ENCODE measurements at places on chromosomes 1 and 21. TPM values are rescaled to one million over a fixed set of nuclear protein-coding genes. Genes with fewer than 3 reads are reported as not detected.

DNA sequence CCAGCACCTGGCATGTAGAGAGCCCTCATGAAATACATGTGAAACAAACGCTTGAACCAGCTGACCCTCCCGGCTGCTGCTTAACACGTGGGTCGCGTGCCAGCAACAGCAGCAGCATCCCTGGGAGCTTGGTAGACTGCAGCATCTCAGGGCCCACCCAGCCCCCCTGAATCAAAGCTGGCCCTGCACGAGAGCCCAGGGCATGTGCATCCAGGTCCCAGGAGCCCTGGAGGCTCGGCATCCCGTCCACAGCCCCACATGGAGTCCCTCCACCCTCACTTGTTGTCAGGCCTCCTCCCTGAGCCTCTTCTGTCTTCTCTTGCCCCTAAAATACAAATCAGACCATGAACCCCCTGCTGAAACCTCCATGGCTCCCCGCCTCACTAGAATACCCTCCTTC lies 123.1 kb downstream of the MATN1 start:
- no peak for DNase-seq

GRCh38 chr1:113628997-113629396 lies 130.3 kb downstream of the PHTF1 start:
- no peak for DNase-seq

- DNase-seq = no peak
Observed at GRCh38 chr1:209565759-209566678, 17.5 kb upstream of the CAMK1G start.

GRCh38 chr1:177053648-177054047 lies 110.9 kb downstream of the ASTN1 start:
- DNase-seq = no peak

DNA sequence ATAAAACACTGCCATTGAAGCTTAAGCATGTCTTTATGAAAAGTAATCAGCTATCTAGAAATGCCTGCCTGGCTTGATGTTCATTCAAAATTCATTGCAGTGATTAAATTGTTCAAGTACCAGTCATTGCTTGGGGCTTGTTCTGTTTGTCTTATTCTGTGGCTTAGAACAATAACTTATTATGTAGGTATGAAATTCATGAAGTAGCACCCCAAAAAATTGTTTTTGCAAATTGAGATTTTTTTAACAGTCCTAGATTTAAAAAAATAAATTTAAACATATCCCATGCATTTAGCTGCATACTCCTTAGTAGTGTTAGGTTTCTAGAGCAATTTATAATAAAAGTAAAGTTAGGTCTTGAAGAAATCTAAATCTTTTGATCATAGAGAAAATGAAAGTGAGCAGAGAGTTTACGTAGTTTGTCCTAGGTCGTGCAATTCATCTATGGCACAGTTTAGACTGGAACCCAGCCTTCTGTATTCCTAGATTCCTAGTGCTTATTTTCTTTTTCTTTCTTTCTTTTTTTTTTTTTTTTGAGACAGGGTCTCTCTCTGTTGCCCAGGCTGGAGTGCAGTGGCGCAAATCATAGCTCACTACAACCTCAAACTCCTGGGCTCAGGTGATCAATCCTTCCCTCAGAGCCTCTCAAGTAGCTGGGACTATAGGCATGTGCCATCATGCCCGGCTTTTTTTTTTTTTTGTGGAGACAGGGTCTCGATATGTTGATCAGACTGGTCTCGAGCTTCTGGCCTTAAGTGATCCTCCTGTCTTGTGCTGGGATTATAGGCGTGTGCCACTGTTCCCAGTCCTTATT lies 9.3 kb downstream of the MIER1 start:
- DNase-seq = no peak

- DNase-seq = no peak
Observed at GRCh38 chr1:206790502-206791250, 18.4 kb upstream of the IL10 start.

DNA sequence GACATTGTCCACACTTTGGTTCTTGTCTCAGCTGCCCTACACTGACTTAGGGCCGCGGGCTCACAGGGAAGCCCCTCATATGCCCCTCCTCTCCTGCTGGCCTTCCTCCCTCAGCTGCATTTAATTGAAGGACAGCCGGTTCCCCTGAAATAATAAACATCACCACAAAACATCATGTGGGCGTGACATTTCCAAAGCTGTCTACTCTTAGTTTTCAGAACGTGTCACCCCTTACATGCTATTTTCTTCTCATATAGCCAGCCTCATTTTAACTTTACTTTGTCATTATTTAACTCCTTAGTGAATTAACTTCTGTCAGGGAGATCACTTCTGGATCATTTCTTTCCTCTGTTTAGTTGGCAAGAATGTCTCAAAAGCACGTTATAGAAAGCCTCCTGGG lies 103.2 kb downstream of the COLGALT2 start:
- DNase-seq = no peak

DNA sequence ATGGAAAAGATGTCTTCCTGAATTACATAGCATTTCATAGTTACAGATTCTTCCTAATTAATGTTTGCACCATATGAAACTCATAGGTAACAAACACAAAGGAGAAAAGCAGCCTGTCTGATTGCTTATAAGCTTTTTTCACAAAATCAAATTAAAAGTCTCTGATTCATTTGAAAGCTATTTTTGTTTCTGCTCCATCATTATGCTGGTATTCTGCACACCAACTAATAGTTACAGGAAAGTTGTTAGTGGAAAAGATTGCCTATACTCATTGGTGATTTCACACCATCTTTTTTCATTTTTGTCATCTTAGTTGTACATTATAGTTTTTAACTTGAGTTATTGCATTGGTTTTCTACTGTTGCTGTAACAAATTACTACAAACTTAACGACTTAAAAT lies 70.0 kb downstream of the PRKAA2 start:
- no peak for DNase-seq

GRCh38 chr1:194024659-194025058 lies 838.2 kb upstream of the B3GALT2 start:
- DNase-seq = no peak

- no peak for DNase-seq
Observed at GRCh38 chr21:25183577-25183976, 423.7 kb downstream of the MRPL39 start.

- no peak for DNase-seq
Observed at GRCh38 chr1:232059726-232060374, 433.3 kb downstream of the DISC1 start.

DNA sequence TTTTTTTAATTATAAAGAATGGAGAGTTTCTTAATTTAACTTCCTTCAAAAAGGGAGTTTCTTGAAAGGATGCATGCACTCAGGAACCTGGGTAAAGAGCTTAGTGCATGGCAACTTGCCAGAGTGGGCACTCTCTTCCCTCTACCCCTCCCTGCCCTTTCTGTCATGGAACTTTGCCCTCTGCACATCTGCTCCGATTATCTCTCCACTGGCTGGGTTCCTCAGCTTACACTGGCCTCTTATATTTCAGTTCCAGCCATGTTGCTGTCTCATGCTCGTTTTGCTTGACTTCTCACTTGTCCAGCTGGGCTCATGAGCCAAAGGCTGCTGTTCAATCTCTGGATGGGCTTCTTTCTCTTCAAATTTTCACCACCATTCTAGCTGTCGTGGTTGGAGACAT lies 87.0 kb downstream of the NCAM2 start:
- DNase-seq = no peak

GRCh38 chr1:28326515-28326914 lies 2.3 kb upstream of the MED18 start:
- DNase-seq = no peak

DNA sequence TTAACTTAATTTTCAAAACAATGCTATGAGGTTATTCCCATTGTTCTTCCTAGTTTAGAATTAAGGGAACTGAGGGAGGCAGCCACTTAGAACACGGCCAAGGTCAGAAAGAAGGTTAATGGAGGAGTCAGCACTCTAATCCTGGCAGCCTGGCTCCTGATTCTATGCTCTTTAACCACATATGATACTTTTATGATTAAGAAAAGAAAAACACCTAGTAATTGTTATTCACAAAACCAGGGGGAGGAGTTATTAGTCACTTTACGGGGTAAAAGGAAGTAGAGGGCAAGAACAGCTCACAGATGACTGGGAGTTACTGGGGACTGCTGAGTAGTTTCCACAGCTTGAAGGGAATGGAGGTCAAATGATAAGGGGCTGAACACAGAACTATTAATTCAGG lies 38.6 kb downstream of the GADD45A start:
- no peak for DNase-seq

- no peak for DNase-seq
Observed at GRCh38 chr21:36990508-36991205, 15.8 kb upstream of the RIPPLY3 start.

ASCL5 gene
- not detected for total RNA-seq

PLPPR5 gene
- not detected for total RNA-seq

OXCT2 gene
- 0.87 TPM for total RNA-seq

PRDM15 gene
- 8.0 TPM for total RNA-seq
